ENCODE measurements at places on chromosomes 2 and 18.

DNA sequence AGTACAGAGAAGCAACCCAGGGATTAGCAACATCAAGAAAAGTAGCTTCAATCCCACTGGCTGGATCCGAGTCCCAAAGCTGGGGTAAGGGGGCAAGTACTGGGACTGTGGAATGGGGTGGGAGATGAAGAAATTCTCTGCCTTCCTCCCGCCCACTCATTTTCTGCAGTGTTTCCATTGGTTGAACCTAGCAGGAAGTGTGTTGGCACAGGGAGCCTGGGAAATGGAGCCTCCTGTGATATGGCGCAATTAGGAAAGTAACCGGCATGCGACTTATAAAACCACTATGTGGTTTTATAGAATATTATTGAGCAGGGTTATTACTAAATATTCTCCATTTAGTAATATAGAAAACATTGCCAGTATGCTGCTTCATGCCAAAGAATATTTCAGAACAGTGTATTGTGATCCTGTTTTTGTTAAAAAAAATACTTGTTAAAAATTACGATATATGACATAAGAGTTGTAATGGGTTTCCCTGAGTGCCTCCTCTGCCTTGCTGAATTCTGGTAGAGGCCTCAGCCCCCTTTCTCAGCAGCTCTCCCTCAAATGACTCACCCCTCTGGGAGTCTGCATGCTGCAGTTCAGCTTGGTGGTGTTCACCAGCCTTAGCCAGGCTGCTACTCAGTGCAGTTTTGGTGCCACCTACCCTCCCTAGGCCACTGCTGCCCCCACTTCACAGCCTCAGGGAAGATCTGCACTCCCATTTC, 60.5 kb downstream of the HK2 start:
- DNase-seq = peak; percentile 95

DNA sequence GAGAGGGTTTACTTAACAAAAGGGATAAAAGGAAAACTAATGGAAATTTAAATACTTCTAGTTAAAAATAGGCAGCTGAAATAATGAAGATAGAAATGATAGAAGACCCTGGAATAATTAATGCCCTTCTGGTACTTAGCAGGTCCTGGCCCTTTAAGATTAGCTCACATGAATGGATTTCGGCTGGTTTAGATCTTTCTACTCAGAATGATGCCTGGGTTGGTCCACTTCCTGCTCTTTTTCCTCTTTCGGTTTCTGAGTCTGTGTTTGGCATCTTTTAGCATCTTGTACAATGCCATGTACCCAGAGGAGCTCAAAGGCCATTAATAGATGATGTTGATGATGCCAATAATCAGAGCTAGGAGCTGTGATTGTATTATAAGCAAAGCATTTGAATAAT, 290.5 kb downstream of the CLIP4 start:
- DNase-seq = no peak

GRCh38 chr2:201084863-201085262, 13.1 kb downstream of the NDUFB3 start:
- no peak for DNase-seq

- no peak for DNase-seq
Measured at GRCh38 chr2:223841436-223842190, 4.2 kb upstream of the AP1S3 start.

GRCh38 chr2:14601156-14601770, 31.3 kb upstream of the LRATD1 start:
- DNase-seq = no peak

DNA sequence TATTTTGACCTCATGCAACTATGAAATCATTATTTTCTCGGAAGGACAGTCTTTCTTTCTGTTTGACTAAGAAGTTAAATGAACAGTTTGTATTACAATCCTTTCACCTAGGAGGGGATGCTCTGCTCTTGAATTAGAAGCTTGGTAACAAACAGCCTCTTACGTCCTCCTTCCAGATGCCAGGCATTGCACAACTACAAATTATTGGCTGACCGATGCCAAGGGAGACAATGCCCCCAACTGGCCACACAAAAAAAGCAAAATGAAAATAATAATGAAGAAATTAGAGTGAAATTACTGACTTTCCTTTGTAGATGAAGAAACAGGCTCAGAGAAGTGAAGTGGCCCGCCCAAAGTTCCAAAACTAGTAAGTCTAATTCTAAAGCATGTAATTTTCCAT, 177.9 kb downstream of the CYRIA start:
- DNase-seq = no peak

DNA sequence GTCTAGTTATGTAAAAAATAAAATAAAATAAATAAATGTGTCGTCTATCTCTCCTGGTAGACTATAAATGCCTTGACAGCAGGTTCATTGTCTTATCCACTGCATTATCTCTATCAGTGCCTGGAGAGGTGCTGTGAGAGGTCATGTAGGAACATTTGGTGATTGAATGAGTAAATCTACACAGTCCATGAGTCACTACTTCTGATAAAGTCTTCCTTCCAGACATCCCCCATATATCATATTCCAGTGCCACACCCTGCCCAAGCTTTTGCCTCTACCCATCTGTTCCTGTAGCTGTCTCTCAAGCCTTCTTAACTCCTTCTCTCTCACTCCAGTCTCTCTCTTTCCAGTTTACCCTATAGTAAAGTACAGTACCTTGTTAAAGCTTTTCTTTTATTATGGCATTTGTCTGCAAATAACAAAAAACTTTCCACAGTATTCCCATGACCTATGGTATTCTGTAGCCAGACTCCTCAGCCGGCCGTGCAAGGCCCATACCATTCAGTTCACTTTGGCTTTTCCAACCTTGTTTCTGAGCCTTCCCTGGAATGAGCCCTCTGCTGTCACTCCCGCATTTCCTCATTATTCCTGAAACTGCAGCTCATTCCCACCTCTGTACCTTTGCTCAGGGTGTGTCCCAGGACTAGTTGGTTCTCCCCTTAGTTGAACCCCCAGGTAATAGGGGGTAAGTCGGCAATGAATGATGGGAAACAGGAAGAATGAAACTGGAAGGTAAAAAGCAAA, 37.5 kb downstream of the ANXA4 start:
- DNase-seq = no peak

GRCh38 chr18:13455471-13455870, 236.9 kb downstream of the LDLRAD4 start:
- no peak for DNase-seq

DNA sequence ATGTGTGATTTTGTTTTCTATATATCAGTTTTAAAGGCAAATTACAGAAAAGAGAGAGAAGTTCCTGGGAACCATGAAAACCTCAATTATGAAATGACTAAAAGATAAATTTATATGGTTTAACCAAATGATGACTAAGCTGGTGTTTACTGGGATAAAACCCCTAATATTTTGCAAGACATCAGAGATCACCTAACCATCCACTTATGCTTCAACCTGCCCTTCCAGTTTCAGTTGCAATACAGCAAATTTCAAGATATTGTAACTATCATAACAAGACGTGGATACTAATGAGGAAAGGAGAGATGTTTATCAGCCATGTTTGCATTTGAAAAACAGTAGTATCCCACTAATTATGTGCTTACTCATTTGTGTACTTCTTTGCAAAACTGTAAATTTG, 108.2 kb downstream of the GAREM1 start:
- DNase-seq = no peak

All from fibroblast of gingiva (primary cell).